Stimulated activated CD4-positive, alpha-beta T cell treated with anti-CD3 and anti-CD28 coated beads, Interleukin-2, amount 100 ng/mL, for 48 hours (primary cell): ENCODE measurements at places on chromosomes 6 and 20.

DNA sequence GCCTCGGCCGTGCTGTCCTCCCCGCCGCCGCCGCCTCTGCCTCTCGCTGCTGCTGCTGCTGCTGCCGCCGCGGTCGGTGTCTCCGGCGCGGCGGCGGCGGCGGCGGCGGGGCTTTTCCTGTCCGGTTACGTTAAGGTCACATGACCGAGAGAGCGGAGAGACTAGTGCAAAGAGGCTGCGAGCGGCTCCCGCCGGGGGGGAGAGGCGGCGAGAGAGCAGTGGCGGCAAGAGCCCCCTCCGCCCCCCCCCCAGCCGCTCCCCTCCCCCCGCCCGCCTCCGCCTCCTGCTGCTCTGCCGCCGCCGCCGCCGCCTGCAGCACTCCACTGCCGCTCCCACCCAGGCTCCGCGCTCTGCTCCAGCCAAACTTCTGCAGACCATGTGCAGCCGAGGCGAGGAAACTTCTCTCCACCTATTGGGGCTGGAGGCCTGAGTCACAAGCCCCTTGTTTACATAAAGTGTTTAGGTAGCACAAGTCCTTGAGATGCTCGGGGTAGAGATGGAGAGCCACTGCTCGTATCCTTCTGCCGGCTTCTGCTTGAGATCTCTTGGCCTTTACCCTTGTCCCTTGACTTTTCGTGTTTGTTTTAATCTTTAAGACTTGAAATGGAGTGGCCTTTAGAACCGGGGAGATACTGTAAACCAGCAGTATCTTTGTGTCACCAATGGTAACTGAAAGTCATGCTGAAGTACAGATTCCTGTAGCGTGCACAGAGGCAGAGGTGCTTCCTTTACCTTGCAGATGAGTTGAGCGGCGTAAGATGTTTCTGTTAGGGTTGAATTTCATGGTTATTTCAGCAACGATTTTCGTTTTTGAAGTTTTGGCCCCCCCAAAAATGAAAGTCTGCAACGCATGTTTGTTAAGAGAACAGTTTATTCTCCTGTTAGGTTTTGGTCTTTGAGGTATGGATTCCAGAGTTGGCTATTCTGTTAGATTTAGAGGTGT, at the start of gene ZBTB2:
Gene ZBTB2, minus strand, starts transcription at position 89 of the 943 bp plus-strand sequence. CDS start 17,922 bp downstream, outside the sequence.
- DNase-seq: peak; percentile 47

DNA sequence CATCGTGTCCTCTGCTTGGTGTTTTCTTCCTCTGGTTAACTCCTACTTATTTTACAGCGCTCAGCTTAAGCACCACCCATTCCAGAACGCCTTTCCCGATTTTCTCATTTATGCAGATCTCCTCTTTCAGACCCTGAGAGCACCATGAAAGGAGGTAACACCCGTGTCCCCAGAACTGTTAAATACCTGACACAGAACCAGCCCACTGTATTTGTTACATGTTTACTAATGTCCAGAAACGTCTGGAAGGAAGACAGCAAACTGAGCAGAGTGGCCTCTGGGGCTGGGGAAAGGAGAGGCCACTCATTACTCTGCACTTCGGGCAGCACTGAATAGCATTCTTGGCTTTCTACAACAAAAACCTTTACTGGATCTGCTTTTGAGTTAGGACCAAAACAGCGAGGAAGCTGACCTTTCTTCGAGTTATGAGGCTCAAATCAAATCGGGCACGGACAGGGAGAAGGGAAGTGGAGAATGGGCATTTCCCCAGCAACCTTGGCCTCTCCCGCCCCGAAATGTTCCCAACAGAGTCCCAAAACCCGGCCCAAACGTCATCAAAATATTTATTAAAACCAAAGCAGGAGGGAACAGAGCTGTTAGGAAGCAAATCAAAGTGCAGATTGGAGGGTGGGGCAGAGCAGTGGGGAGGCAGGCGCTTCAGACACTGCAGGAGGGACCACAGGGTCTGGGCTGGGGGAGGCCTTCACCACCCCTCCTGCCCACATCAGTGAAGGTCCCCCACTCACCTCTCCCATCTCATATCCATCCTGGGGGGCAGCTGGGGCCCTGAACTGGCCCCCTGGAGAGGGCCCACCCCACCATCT, 1.1 kb upstream of the NECAB3 start:
- DNase-seq: no peak

DNA sequence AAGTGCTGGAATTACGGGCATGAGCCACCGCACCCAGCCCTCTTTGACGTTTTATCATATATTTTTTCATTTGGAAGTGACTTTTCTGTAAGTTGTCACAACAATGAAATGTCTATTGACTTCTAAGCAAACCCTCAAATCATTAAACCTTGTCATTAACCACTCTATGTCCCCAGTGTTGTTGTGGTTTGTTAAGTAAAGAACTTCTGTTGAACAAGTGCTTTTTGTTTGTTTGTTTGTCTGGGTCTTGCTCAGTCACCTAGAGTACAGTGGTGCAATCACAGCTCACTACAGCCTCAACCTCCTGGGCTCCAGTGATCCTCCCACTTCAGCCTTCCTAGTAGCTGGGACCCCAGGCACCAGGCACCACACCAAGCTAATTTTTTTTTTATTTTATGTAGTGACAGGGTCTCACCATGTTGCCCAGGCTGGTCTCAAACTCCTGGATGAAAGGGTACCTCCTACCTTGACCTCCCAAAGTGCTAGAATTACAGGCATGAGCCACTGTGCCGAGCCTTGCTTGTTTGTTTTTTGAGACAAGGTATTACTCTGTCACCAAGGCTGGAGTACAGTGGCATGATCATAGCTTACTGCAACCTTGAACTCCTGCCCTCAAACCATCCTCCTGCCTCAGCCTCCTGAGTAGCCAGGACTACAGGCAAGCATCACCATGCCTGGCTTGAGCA, 57.6 kb upstream of the LOC128125822 start:
- no peak for DNase-seq

- no peak for DNase-seq
Observed at GRCh38 chr6:138948546-138949179, 39.4 kb downstream of the REPS1 start.

DNA sequence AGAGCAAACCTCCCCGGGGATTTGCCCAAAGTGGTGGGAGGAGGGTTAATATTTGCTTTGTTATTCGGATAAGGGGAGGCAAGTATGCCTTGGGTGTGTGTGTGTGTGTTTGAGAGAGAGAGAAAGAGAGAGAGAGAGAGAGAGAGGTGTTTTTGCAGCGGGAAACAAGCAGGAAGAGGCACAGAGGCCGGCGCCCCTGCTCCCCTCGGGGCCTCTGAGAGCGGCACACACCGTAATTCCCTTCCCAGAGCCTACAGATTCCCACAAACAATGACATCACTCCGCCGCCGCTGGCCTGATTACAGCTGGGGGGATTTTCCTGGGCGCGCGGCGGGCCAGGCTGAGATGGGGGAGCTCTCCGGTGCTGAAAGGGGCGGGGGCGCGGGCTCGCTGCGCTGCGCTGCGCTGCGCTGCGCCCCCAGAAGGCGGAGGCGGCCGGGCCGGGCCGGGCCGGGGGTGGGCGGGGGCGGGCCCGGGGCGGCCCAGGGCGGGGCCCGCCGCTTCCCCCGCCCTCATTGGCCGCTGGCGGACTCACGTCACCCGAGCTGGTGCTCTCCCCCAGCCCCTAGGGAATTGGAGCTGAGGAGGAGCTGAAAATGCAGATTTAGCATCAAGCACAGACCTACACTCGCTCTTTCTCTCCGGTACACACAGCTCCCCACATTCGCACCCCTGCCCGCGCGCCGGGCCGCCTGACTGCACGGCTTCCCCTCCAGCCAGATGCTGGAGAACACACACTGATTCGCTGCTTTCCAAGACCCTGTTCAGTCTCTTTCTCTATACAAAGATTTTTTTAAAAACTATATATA, at the start of gene PCSK2:
Gene PCSK2, plus strand, starts transcription at position 631 of the 809 bp plus-strand sequence. CDS start 266 bp downstream, outside the sequence.
- no peak for DNase-seq

DNA sequence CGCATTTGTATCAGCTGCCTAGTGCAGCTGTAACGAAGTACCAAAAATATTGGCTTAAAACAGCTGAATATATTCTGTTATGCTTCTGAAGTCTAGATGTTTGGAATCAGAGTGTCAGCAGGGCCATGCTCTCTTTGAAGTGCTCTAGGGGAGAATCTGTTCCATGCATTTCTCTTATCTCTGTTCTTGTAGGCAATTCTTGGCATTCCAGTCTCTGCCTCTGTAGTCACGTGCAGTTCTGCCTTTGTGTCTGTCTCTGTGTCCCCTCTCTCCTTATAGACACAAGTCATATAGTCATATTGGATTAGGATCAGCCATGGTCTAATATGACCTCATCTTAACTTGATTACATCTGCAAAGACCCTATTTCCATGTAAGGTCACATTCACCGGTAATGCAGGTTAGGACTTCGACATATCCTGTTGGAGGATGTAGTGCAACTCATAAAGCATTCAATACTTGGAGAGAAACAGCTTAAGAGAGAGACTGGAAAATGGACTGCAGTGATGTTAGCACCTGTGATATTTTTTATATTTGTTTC, 18.6 kb downstream of the FAM83B start:
- no peak for DNase-seq

DNA sequence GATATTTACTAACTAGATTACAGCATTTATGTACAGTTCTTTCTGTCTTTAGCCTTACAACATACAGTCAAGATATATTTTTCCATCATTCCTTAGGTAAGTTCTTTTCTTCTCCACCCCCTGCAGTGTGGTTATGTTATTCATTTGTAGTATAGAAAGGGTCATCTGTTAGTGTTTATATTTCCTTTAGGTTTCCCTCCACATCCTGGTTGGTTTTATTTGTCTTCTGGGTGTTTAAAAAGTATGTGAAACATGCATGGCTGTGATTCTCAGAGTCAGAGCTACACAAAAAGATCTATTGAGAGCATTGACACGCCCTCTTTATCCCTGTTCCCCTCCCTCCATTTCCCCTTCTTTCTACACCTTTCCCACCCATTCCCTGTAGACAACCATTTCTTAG, 20.1 kb downstream of the DHX35 start:
- DNase-seq: no peak

GRCh38 chr6:50698546-50698945, 14.8 kb upstream of the TFAP2D start:
- DNase-seq: no peak

GRCh38 chr6:81480139-81480538, 272.3 kb downstream of the TENT5A start:
- DNase-seq: no peak

GRCh38 chr6:37100745-37101144, 69.2 kb upstream of the PIM1 start:
- DNase-seq: no peak

DNA sequence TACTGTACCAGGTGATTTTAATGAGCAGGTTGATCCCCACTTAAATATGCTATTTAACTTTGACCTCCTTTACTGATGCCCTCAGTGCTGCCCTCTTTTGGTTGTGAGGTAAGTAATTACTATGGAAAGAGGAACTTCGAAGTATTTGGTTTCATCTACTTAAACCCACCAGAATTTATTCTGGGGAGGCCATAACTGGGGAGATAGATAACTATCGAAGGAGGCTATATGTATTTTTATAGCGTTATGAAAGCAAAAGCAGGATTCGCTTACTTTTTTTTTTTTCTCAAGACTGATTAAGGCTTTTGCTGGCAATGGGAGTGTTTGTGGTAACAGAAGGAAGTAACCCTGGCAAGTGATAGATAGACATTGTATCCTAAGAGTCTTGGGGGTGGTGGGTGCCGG, 168.9 kb upstream of the CENPW start:
- DNase-seq: no peak

DNA sequence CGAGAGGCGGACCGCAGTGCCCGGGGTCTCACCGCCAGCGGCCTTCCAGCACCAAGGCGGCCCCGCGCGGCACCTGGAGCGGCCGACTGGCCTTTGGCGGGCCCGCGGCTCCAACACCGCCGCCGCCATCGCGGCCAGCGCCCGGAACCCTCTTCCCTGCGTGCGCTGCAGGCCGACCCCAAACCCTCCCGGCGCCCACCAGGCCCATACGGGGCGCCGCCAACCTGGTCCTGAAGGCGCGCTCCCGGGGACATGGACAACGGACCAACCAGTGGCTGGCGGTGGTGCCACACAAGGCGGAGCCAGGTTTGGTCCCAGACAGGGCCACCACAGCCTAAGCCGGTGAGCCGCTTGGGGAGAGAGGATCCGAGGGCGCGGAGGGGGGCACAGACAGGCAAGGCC, 1514.8 kb upstream of the DEFB115 start:
- DNase-seq: no peak

GRCh38 chr6:69780585-69781178, 16.1 kb downstream of the LMBRD1 start:
- no peak for DNase-seq

DNA sequence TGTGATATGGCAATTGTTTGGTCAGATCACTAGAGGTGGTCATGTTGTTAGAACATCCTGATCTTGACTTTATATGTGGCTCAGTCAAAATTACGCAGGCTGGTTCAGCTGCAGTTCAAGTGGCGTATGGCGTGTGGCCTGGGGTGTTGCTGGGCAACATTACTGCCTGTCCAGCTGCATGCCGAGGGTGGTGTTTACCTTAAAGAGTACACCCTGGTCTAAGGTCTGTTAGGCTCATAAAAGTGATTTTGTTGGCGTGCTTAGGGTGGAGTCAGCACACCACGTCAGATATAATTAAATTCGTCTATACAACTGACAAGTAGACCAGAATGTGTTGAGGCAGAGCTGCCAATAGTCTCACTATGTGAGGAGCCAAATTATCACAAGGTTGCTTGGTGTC, 55.6 kb upstream of the NEDD9 start:
- no peak for DNase-seq

GRCh38 chr6:140811642-140812041, 1321.1 kb upstream of the GJE1 start:
- no peak for DNase-seq

GRCh38 chr20:50426866-50427718, 83.1 kb upstream of the PTPN1 start:
- DNase-seq: no peak
